ENCODE measurements at places on chromosomes 13 and 19.

GRCh38 chr19:33903489-33903850 lies 106.8 kb downstream of the KCTD15 start:
- no peak for DNase-seq

GRCh38 chr19:21197590-21198295 lies 55.9 kb downstream of the ZNF431 start:
- no peak for DNase-seq

GRCh38 chr19:3014135-3014534 lies 14.9 kb downstream of the TLE2 start:
- DNase-seq = no peak

GRCh38 chr19:56567274-56568120 lies at the start of gene ZNF470:
TSS of gene ZNF470 (plus strand) at chr19:56567468. CDS start at chr19:56570312, 2,844 bp downstream.
- peak; percentile 80 for DNase-seq

GRCh38 chr13:90445179-90445578 lies 902.3 kb upstream of the MIR17HG start:
- no peak for DNase-seq
